Osteocyte (in vitro differentiated cells): ENCODE measurements at places on chromosomes 2 and 18. TPM values are rescaled to one million over a fixed set of nuclear protein-coding genes. Genes with fewer than 3 reads are reported as not detected.

MYO5B gene
- total RNA-seq, result not detected in 2 replicates

LRRC30 gene
- not detected in 2 replicates for total RNA-seq

DNA sequence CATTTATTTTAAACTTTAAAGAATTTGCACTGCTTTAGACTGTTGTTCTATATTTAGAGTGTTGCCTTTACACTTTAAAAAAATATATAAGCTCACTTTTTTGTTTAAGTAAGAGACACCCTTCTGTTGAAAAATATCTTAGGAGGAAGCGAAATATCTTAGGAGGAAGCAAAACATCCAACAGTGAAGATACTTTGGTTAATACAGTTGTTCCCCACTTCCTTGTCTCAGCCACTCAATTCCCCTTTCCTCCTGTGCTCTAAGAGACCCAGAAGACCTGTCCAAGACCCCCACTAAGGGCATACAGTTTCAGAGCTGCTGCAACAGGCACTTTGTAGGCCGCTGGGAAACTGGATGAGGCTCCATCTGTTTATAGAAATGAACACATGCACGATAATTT lies 5.7 kb downstream of the SERPINB8 start:
- DNase-seq, result no peak

GRCh38 chr18:26555804-26556553 lies 7.6 kb upstream of the KCTD1 start:
- no peak for DNase-seq

LOXHD1 gene
- not detected in 2 replicates for total RNA-seq

GRCh38 chr18:54210463-54210862 lies 14.0 kb downstream of the MBD2 start:
- no peak for DNase-seq

GRCh38 chr2:175948191-175948590 lies 53.9 kb downstream of the LNPK start:
- DNase-seq, result no peak

TMEM163 gene
- total RNA-seq, result not detected in 2 replicates

- no peak for DNase-seq
These were observed 32.8 kb downstream of the KATNAL2 start for GRCh38 chr18:46950064-46950656.

ANKRD30BL gene
- total RNA-seq, result not detected in 2 replicates

FHOD3 gene
- 0.73 and 1.2 TPM in 2 replicates for total RNA-seq

GRCh38 chr18:23986600-23987359 lies 27.8 kb upstream of the TTC39C start:
- peak; percentile 23 for DNase-seq

REG1B gene
- not detected in 2 replicates for total RNA-seq

DNA sequence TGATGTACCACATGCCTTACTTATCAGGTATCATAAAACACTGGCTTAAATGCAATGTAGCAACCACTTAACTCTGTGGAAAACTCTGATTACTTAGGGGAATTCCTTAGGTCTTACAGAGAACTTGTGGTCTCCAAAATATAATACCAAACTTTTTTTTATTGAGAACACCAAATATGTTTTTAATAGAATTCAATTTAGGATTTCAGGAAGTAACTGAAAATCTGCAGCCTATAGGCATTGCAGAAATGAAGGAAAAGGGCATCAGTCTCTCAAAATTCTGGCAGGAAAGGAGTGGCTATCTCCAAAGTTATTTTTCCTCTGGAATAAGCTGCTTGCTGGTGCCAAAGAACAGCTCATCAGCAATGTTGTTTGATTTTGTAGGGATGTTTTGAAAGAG lies 105.3 kb upstream of the UGP2 start:
- DNase-seq, result no peak

- no peak for DNase-seq
These were observed 5.8 kb downstream of the HDLBP start for GRCh38 chr2:241309684-241310117.

RND3 gene
- 146 and 160 TPM in 2 replicates for total RNA-seq
